Hematopoietic multipotent progenitor cell (in vitro differentiated cells): ENCODE measurements at places on chromosomes 4 and X.

GRCh38 chr4:39814403-39815185 lies 116.7 kb downstream of the UBE2K start:
- DNase-seq: no peak

- DNase-seq: no peak
Measured at GRCh38 chr4:28378109-28378830, 1517.6 kb downstream of the STIM2 start.

- DNase-seq: no peak
Measured at GRCh38 chr4:101952985-101953384, 162.5 kb downstream of the BANK1 start.

DNA sequence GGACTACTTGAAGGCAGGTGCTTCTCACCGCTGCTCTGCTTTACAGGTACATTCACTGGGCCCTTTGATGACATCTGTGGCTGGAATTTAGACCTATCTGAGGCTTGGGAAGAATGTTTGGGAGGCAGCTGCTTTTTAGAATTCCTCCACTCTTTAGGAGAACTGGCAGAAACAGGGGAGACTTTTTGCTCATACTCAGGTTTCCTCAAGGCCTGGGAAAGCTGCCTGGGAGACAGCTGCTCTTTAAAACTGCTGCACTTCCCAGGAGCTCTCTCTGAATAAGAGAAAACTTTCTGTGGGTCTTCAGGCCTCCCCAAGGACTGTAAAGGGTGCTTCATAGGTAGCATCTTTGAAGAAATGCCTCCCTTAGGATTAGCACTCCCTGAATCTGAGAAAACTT lies 14.3 kb downstream of the CT47C1 start:
- no peak for DNase-seq

DNA sequence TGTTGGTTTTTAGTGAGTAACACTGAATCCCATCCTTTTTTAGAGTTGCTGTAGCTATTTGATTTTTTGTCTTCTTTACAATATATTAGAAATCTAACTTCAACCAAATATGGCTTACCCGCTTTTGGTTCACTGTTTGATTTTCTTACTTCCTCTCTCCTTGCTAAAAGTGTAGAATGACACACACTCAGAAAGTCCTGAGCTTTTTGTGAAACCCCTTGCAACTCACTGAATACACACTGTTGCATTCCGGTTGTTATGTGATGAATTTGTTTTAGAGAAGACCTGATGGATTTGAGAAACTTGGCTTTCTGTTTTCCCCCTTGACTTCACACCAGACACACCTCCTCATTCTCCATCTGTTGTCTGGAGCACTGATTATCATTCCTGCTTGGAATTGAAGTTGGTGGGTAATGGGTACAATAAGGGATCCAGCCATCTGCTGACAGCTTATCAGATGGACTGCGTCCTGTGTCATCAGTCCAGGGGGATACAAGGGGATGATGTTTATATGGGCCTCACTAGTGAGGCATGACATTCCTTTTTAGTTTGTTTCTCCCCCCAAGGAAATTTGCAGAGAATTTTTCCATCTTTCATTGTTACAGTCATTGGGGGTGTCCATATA lies 5.2 kb downstream of the TMEM164 start:
- DNase-seq: no peak

DNA sequence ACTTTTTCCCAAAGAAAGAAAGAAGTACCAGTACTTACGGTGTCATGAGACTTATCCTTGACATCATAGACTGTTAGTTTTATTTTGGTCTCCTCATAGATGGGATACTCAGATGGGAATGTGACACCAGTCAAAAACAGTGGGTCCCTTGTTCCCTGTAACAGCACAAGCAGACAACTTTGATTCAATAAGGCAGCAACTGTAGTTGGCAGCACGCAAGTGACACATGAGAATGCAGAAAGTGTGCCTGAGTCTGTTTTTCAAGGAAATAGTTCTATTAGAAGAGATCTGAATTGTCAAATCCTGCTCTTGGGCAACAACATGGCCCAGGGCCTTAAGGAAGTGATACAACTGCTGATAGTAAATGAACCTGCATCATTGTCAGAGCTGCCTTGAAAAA lies 443.2 kb downstream of the INPP4B start:
- DNase-seq: no peak

DNA sequence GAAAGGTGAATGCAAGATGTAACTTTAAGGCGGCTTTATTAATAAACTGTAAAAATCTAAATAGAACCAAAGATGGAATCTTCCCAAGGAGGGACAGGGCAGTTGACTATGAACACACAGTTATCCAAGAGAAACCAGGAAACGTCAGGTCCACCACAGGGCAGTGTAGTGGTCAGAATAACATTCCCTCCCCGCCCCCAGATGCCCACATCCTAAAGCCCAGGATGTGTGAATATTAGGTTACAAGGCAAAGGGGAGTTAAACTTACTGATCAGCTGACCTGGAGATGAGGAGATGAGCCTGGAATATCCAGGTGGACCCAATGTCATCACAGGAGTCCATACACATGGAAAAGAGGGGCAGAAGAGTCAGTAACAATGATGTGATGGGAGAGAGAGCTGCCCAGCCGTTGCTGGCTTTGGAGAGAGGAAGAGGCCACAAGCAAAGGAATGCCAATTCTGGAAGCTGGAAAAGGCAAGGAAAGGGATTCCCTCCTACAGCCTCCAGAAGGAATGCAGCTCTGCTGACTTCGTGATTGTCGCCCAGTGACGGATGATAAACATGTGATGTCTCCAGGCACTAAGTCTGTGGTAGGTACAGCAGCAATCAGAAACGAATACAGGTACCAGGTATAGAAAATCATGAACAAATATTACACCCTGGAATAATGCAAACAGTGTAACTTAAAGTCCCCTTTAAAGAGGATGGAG lies 5.2 kb downstream of the SH3KBP1 start:
- DNase-seq: no peak

DNA sequence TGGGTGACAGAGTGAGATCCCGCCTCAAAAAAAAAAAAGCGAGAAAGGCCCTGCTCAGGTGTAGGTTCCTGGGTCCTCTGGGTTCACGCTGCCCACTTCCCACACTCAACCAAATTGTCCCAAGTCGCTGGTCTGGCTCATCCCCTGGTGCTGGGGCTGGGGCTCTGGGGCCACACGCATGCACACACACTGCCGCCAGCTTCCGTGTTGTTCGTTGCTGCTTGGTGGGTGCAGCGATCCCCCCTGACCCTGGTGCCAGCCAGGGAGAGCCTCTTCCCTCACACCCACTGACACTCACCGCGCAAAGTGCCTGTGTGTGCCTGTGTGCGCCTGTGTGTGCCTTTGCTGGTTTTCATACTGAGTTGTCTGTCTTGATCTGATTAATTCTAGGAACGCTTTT lies 124.1 kb upstream of the NKX1-1 start:
- DNase-seq: no peak

DNA sequence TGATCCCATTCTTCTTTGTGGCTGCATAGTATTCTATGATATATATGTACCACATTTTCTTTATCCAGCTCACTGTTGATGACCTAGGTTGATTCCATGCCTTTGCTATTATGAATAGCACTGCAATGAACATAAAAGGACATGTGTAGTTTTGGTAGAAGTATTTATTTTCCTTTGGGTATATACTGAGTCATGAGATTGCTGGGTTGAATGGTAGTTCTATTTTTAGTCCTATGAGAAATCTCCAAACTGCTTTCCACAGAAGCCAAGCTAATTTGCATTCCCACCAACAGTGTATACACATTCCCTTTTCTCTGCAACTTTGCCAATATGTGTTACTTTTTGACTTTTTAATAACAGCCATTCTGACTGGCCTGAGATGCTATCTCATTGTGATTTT lies 278.3 kb downstream of the PCDH18 start:
- no peak for DNase-seq

DNA sequence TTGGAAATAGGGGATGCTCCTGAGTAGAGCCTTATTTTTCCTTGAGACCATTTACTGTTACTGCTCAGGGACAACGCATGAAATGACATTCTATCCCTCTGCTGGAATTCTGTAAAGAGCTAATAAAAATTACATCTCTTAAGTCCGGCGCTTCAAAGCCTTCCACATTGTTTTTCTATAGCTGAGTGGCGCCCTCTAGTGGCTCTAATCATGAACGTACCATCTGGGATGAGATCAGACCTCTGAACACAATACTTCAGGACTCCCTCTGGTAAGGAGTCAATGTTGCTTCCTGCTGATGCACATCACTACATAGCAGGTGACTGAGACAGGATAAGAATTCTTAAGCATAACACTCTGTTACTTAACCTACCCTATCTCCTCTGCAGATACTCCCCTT lies 6.0 kb downstream of the HMGN5 start:
- DNase-seq: peak; percentile 39

DNA sequence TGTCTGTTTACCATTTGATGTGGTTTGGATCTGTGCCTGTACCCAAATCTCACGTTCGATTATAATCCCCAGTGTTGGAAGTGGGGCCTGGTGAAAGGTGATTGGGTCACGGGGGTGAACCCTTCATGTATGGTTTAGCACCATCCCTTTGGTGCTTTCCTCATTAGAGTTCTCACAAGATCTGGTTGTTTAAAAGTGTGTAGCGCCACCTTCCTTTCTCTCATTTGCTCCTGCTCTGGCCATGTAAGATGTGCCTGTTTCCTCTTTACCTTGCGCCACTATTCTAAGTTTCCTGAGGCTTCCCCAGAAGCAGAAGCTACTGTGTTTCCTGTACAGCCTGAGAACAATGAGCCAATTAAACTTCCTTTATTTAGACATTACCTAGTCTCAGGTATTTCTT lies 610.7 kb upstream of the ADGRL3 start:
- DNase-seq: no peak

- no peak for DNase-seq
Measured at GRCh38 chr4:180665481-180665880, 1577.7 kb upstream of the TENM3 start.

DNA sequence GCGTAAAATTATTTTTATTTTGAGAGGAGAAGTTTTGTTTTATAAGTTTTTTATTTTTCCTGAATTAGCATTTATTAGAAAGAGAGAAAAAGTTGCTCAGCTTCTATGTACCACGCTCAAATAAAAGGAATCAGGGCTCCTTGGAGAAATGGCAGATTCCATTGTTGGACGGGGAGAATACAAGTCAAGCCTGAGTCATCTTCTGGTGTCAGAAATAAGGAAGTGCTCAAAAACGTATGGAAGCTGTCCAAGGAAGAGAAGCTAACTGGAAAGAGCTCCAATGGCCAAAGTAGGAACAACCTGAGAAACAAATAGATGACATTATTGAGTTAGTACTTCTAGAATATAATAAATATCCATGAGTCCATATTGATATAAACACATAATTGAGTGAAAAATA lies 89.3 kb upstream of the NEIL3 start:
- DNase-seq: no peak

- no peak for DNase-seq
Measured at GRCh38 chrX:27598312-27598711, 8.2 kb downstream of the DCAF8L2 start.

GRCh38 chrX:150873616-150874015 lies 24.9 kb downstream of the CD99L2 start:
- no peak for DNase-seq

DNA sequence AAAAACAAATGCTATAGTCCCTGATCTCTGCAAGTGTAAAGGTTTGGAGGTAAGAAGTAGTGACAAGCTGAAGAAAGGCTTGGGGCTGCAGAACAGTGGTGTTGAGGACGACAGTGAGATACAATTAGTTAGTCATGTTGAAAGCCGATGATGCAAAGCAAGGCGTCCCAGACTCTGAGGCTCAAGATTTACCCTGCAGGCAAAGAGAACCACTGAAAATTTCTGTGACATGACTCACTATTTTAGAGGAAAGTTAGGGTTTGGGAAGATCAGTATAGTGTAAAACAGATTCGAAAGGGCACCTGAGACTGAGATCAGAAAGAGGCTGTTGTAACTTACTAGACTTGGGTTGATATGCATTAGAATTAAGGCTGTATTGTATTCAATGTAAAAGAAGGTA lies 281.3 kb upstream of the FTHL17 start:
- no peak for DNase-seq

DNA sequence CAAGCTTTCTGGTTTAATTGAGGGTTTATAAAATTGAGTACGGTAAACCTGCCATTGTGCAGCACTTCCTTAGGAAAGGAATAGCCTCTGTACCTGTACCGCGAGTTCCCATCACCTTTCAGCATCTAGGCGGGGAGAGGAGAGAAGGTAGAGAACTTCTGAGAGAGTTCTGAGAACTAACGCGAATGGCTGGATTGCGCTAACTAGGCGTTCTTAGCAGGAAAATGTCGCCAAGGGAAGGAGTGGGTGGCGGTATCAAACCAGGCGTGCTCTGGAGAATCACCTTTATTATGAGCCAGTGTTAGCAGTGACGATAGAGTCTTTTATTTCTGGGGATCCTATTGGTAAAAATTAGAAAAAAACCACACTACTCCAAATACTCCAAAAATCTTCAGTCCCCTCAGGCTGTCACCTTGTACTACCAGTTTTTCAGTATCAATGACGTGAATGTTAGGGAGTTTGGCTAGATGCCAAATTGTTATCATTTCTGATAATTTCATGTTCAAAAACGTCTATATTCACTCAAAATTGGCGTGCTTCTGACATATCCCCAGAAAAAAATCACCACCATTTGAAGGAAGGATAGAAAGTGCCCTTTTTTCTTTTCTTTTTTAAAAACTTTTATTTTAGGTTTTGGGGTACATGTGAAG lies 1.4 kb downstream of the UGT8 start:
- DNase-seq: no peak

DNA sequence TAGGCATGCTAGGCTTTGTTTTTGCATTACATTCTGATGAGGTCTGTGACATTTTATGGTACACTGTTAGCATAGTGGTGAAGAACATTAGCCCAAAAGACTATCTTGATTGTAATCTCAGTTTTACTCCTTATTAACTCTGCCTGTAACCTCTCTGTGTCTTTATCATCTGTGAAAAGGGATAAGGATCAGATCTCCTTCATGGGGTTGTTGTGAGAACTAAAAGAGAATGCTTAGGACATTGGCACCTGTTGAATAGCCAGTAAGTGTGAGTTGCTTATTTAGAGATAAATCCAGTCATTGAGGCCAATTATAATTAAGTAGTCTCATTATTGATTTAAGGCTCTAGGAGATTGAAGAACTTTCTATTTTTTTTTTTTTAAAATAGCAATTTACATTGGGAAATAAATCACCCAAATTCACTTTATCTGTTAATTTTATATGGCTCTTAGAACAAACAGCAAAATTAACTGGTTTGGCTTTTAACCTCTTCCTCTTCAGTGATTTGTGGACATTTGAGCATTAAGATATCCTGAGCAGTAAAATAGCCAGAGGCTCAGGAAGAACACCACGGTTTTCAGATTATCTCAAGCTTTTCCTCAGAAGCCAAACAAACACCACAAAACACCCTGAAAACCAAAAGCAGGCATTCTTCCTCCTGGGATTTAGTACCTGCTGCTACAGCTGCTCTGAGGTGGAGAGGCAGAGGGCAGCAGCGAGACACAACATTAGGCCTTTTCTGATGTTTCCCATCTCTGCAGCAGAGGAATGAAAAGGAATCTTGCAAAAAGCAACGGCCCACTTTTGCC lies 192.9 kb downstream of the ARHGAP10 start:
- peak; percentile 36 for DNase-seq
